Hepatic stellate cell (primary cell): ENCODE measurements at places on chromosomes 6 and 20.

- DNase-seq = no peak
These were observed 633 bp downstream of the RPRD1B start for GRCh38 chr20:38034108-38034649.

DNA sequence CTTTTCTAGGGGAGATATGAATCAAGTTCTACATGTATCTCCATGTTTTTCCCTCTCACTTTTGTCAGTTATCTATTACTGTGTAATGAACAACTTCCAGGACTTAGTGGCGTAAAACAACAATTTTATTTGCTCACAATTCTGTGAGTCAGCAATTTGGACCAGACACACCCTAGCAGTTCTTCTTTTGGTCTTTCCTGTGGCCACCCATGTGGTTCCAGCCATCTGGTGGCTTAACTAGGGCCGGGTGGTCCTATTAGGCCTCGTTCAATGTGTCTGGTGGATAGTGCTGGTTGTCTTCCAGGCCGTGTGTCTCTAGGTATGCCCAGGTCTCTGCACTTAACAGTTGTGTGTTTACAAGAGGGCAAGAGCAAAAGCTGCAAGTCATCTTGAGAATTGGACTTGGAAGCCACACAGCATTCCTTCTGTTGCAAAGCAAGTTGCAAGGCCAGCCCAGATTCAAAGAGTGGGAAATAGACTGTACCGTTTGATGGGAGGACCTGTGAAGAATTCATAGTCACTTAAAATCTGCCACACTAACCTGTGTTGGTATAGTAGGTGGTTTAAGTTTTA, 20.8 kb upstream of the SLC35D3 start:
- no peak for DNase-seq

DNA sequence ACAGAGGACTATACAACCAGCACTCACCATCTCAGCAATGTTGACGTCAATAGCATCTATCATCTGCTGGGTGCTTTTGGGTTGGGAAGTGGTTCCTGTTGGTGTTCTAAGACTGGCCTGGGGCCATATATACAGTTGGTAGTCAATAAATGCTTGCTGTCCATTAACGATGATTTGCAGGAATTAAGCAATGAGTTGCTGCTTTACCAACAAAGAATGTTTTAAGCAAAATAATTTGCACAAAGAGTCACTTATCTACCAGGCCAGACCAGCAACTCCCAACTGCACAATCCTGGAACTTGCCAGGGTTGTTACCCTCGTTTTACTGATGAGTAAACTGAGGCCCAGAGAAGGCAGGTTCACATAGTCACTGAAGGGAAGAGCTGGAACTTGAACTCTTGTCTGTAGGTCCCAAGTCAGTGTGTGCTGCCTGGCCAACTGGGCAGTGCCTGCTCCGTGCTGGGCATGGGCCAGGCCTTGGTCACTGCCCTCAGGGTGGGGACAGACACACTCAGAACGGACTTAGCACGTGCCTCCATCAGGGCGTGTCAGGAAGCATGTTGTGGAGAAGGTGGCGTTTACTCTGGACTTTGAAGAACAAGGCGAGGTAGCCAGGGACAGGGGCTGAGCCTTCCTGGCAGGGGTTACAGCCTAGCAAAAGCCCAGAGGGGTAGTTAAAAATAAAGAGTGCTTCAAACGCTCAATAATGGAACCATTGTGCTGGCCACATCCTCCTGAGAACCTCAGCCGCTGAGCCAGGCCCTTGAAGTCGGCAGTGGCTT, 2.5 kb upstream of the SRC start:
- no peak for DNase-seq

GRCh38 chr6:162973980-162974379, 246.2 kb downstream of the PACRG start:
- DNase-seq = no peak

DNA sequence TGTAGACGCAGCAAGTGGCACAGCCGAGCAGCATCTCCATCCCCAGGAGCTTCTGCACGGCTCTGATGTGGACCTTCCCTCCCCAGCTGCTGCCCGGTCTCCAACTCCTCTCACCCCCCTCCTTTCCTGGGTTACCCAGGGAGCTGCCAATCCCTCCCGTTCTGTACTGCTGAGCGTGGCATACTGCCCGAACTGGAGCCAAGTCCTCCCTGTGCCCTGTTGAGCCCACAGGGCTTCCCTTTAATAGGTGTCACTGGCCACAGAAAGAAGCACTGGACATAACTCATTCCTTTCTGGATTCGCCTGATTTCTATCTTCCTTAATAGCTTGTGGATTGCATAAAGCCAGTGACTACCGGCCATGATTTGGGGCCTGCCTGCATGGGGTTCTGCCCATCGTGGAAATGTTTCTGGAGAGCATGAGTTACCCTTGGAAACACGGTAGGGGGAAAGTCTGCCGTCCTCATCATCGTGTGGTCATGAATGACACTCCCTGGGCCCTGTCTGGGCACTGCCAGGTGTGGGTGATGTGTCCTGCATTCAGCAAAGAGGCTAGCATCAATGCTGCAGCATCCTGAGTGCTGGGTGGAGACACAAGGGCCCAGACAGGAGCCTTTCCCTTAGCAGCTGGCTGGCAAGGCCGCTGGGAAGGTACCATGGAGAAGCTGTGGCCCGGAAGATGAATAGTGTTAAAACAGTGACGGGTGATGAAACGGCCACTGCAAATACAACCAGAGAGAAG, 189.7 kb downstream of the SYNDIG1 start:
- DNase-seq = no peak

GRCh38 chr20:40915756-40916155, 112.9 kb upstream of the TOP1 start:
- no peak for DNase-seq
